ENCODE measurements at places on chromosomes 11 and 22. TPM values are rescaled to one million over a fixed set of nuclear protein-coding genes. Genes with fewer than 3 reads are reported as not detected.

Gene METTL15
- total RNA-seq, result 9.0 TPM

Gene EIF1AD
- 32.8 TPM for total RNA-seq

Gene CCS
- total RNA-seq, result 62.0 TPM

Gene NCAM1
- 0.30 TPM for total RNA-seq

Gene ADAMTS15
- total RNA-seq, result 42.8 TPM

Gene OR5B21
- total RNA-seq, result not detected
